Endothelial cell (in vitro differentiated cells): ENCODE measurements at places on chromosomes 5 and 9.
A peak's percentile ranks its signal among the peaks of the same experiment; 100 is the strongest.

DNA sequence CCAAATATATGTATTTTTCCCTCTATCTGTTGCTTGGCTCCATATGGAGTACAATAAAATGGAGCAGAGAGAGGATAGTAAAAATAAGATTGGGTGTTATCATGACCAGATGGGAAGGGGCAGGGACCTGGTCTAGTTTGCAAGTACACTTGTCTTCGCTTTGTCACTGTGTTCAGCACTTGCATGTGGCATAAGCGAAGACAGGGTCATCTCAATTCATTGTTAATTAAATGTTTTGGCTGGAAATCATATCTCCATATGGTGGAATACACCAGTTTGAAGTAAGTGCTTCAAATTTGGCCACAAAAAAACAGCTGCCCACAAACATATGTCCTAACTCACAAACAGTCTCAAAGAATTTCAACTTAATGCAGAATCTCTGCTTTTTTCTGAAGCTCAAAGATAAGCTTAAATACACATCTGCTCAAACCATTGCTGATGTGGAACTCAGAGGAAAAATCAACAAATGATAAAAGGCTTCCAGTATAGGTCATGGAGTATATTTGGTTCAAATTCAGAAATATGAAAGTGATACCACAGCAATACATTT lies 865.4 kb downstream of the TLE4 start:
- H3K4me1 ChIP-seq = no peaks in the 10 kb centered on the region
- H3K27me3 ChIP-seq = no peaks in the 10 kb centered on the region
- H3K27ac ChIP-seq = no peak overlapping the region

DNA sequence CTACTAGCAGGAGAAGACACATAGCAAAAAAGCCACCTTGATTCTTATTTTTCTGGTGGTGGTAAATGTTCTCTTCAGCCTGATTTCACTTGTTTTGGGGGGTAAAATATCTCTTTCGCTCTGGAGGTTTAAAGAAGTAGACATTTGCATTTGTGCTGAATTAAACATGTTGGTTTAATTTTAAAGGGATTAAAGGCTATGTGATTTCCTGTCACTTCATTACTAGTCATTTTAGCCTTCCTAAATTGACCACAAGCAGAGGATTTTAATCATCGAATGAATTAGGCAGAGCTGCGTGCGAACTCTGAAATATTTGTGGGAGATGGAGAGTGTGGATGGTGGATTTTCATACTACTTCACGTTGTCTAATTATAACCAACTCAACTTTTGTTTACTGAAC lies 4.8 kb downstream of the RASGRF2 start:
- no peak for DNase-seq
- peaks cover 6% of the 10 kb centered on the region for H3K36me3 ChIP-seq
- no peak overlapping the region for H3K27ac ChIP-seq
- H3K4me3 ChIP-seq = no peak overlapping the region
- peaks cover 18% of the 10 kb centered on the region for H3K4me1 ChIP-seq

DNA sequence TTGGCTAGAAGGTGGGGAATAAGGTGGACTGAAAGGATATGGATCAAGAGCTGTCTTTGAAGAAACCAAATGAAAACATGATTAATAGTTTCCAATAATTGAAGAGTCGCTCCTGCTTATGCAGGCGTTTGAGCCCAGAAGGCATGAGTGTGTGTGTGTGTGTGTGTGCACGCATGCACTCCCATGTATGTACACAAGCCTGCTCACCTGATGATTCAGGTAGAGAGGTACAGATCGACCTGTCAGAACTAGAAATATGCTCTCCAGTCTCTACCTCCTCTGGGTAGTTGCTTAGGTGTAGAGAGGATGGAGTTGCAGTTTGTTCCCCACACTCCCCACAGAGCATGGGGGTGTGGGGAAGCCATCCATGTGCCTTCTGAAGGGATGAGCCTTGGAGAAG lies 1.1 kb upstream of the FGF1 start:
- no peak for DNase-seq
- no peak overlapping the region for H3K27ac ChIP-seq
- no peaks in the 10 kb centered on the region for H3K36me3 ChIP-seq
- peaks cover 8% of the 10 kb centered on the region for H3K4me1 ChIP-seq
- H3K27me3 ChIP-seq = no peaks in the 10 kb centered on the region
- H3K4me3 ChIP-seq = no peak overlapping the region

DNA sequence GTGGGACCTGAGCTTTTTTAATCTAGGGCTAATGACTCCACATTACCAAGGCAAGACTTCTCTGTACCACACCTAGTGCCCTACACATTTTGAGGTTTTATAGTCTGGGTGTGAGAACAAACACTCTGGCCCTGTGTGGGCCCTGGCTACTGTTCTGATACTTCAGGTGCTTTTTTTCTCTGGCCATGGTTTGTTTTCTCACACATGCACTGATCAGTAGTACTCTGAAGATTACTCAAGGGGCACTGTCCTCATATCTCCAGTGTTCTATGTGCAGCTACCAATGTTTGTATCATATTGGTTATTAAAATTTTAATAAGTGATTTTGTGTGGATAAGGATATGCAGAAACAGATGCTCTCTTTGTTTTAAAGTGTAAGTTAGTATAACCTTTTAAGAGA lies 5.9 kb upstream of the C9orf40 start:
- no peak for DNase-seq
- peaks cover 7% of the 10 kb centered on the region for H3K36me3 ChIP-seq
- no peak overlapping the region for H3K4me3 ChIP-seq
- peaks cover 4% of the 10 kb centered on the region for H3K27me3 ChIP-seq
- no peaks in the 10 kb centered on the region for H3K4me1 ChIP-seq

DNA sequence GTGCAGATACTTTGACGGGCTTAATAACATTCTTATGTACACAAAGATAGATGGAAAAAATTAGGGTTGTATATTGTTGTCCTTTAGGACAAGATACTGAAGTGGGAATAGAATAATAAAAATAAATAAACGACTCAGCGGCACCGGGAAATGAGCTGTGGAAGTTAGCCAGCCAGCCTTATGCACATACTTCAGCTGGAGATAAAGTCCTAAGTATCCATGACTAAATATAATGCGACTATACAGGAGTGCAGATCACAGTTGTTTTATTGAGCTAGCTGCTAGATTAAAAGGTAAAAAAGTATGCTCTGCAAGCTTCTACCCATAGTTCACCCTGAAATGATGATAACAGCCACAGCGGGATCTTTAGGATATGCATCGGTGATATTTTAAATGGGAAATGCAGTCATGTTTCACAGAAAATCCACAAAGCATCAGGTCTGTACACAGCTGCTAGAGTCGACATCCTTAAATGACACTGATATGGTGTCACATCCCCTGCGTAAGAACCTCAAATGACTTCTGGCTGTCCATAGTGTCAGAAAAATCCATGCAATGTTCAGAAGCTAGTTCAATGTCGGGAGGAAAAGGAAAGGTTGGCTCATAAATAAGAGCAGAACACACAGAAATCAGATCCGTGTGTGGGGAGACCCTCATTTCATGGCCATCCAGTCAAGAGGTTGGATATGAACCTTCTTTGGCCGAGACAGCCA lies 392.8 kb upstream of the DAP start:
- H3K4me1 ChIP-seq = no peaks in the 10 kb centered on the region
- H3K4me3 ChIP-seq = no peak overlapping the region
- H3K27me3 ChIP-seq = no peaks in the 10 kb centered on the region
- DNase-seq = no peak
- no peaks in the 10 kb centered on the region for H3K36me3 ChIP-seq
- H3K27ac ChIP-seq = no peak overlapping the region

DNA sequence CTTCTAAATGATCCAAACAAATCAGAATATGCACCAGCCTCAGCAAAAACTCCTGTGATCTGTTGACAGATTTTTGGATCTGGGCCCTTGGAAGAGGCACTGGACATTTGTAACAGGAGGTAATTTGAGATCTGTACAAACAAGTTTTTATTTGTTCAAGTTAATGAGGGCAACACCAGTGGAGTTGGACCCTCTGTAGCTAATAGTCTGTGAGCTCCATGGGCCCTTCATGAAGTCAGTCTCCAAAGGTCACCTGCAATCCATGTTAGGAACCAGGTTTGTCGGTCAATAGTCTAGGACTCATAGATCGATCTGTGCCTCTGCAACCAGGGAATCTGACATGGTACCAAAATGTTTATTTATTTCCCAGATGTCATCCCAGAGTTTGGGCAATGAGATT lies 40.9 kb downstream of the PAM start:
- no peak for DNase-seq
- H3K4me1 ChIP-seq = peaks cover 10% of the 10 kb centered on the region
- no peaks in the 10 kb centered on the region for H3K36me3 ChIP-seq
- H3K27me3 ChIP-seq = no peaks in the 10 kb centered on the region
- no peak overlapping the region for H3K27ac ChIP-seq

GRCh38 chr9:33138768-33139167 lies 28.4 kb downstream of the B4GALT1 start:
- H3K4me1 ChIP-seq = peaks cover 53% of the 10 kb centered on the region
- H3K27me3 ChIP-seq = peaks cover 13% of the 10 kb centered on the region
- no peak for DNase-seq

- H3K36me3 ChIP-seq = peaks cover 9% of the 10 kb centered on the region
- no peak overlapping the region for H3K27ac ChIP-seq
- DNase-seq = no peak
- H3K4me1 ChIP-seq = no peaks in the 10 kb centered on the region
Measured at GRCh38 chr5:97471951-97472350, 288.9 kb upstream of the RIOK2 start.

DNA sequence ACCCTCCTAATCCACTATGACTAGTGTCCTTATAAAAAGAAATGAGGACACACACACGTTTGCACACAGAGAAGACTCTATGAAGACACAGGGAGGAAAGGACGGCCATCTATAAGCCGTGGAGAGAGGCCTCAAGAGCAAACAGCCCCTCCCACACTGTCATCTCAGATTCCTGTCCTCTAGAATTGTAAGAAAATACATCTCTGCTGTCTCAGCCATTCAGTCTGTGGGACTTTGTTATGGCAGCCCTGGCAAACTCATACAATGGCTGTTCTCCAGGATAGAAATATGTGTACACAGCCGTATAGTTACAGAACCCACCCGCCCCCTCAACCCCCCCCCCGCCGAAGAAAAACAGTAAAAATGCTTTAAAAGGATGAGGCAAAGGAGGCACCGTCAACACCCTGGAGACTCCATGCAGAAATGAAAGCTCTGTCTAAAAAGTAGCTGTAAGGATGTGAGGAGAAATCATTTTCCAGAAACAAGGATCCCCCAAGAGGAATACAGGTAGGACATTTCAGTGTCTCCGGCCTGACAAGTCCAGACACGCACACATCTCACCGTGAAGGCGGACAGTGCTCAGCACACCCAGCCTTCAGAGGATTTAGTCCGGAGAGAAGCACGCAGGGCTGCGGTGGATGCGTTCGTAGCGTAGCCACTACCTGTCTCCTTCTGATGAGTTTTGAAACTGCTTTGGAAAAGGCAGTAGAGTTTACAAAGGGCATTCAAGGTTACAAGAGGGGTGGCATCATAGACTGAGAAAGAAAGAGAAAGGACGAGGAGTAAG lies 110.8 kb upstream of the ERCC6L2 start:
- H3K4me3 ChIP-seq = no peak overlapping the region
- H3K27ac ChIP-seq = no peak overlapping the region

GRCh38 chr5:83548581-83548980 lies 77.0 kb downstream of the VCAN start:
- H3K36me3 ChIP-seq = peaks cover 8% of the 10 kb centered on the region
- H3K27ac ChIP-seq = no peak overlapping the region
- H3K4me1 ChIP-seq = no peaks in the 10 kb centered on the region
- DNase-seq = no peak
- H3K27me3 ChIP-seq = no peaks in the 10 kb centered on the region

- no peaks in the 10 kb centered on the region for H3K27me3 ChIP-seq
- no peak for DNase-seq
- no peaks in the 10 kb centered on the region for H3K36me3 ChIP-seq
- H3K4me3 ChIP-seq = no peak overlapping the region
Measured at GRCh38 chr9:80158131-80158530, 586.4 kb downstream of the TLE4 start.

- H3K4me1 ChIP-seq = peaks cover 2% of the 10 kb centered on the region
- H3K27me3 ChIP-seq = peaks cover 8% of the 10 kb centered on the region
- peaks cover 25% of the 10 kb centered on the region for H3K36me3 ChIP-seq
- H3K4me3 ChIP-seq = no peak overlapping the region
- DNase-seq = no peak
Measured at GRCh38 chr9:93636667-93637066, 60.3 kb downstream of the PHF2 start.

GRCh38 chr5:152855441-152855840 lies 450.4 kb upstream of the NMUR2 start:
- H3K36me3 ChIP-seq = no peaks in the 10 kb centered on the region
- no peak overlapping the region for H3K4me3 ChIP-seq

DNA sequence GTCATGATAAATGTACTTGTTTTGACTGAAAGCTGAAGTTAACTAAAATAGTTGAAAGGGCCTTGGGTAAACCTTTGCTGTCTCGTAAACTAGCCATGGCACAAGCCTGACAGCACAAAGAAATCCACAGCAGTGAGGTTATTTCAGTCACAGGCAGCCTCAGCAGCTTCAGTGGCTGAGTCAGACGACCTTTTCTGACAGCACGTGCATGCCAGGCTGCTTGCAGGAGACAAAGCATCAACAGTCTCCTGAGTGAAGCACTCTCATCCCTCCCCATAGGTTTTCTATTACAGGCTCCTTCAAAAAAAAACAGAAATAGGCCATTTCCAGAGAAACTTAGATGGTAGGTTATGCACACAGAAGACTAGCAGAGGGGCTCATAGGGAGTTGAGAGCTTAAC lies 34.6 kb downstream of the OXCT1 start:
- H3K4me3 ChIP-seq = no peak overlapping the region
- H3K36me3 ChIP-seq = no peaks in the 10 kb centered on the region
- peaks cover 33% of the 10 kb centered on the region for H3K4me1 ChIP-seq
- no peak for DNase-seq
- no peak overlapping the region for H3K27ac ChIP-seq

DNA sequence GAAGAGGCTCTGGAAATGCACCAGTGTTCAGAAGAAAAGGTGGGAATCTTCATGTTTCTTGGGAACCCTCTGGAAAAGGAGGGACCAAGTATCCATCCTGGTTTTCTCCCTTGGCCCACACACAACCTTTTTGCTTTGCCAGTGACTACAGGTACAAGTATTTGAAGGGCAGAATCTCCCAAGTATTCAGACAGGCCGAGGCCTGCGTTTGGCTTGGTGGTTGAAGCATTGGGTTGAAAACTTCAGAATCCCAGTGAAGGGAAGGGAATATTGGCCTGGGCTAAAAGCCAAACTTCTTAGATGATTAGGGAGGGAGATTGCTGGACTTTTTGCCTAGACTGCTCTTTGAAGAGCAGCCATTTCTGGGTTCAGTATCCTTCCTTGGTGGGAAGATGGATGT lies 71.9 kb downstream of the UBAP1 start:
- peaks cover 23% of the 10 kb centered on the region for H3K36me3 ChIP-seq
- no peaks in the 10 kb centered on the region for H3K4me1 ChIP-seq
- no peak overlapping the region for H3K4me3 ChIP-seq
- peak overlapping the region; percentile 6 for H3K27ac ChIP-seq
- no peak for DNase-seq
- peaks cover 5% of the 10 kb centered on the region for H3K27me3 ChIP-seq
